ENCODE measurements at places on chromosomes 6 and 20.

DNA sequence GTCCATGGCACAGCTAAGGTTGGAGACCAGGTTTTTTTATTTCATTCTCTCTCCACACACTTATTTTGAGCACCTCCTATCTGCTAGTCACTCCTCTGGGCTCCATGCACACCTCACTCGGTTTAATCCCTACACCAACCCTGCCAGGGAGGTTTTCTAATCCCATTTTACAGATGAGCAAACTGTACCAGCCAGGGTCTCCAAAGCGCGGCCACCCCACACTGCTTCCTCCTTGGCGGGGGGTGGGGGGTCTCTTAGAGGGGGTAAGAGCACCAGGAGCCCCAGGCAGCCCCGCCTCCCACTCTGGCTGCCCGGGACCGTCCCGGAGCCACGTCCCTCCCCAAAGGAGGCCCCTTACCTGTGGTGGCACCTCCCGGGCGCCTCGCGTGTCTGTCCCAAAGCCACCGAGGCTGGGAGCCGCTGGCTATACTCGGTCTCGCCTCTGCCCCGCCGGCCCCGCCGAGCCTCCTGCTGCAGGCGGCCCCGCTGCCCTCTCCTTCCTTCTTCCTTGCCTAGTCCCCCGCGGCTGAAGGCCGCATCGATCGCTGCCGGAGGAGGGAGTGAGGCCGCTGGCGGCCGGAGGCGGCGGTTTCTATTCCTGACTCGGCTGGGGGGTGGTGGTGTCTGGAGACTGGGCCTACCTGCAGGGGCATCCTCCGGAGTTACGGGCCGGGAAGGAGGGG lies at the start of gene KCNS1:
KCNS1 (minus strand) TSS at position 565 of the 683 bp plus-strand sequence. CDS start 1,891 bp downstream, outside the sequence.
- DNase-seq: peak; percentile 78

GRCh38 chr6:32154514-32155161 lies 697 bp downstream of the PPT2 start:
- DNase-seq: peak; percentile 75

DNA sequence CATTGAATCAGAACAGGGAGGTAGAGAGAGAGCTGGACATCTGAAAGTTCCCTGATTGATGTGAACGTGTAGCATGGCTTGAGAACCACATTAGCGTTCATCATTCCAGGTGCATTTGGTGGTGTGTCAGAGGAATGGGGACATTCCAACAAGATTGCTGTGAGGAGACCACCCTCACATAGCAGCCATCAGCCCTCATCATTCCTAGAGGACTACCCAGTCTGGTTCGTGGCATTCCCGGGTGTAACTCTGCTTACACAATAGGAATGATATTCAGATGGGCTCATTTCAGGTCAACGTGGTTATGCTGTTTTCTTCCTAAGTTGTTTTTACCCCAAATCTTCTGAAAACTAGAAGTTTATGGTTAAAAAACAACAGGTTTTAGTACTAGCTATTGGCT lies 62.2 kb upstream of the KLHL31 start:
- no peak for DNase-seq

DNA sequence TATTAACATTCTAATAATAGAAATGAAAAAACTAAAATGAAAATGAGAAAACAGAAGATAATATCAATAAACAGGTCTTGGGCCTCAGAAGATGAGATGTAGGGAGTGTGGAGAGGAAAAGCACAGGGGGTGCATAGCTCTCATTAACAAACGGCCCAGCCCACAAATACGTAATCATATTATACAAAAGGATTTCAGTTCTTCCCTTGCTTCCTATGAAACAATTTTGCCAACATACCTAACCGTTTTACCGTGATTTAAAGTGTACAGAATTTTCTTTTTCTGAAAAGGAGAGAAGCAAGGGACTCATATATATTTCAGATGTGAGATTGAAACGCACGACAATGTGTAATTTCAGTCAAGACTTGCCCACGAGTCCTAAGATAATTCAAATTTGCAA lies 136.0 kb downstream of the HFE start:
- DNase-seq: no peak

GRCh38 chr6:132128424-132128823 lies 177.3 kb upstream of the CCN2 start:
- no peak for DNase-seq

GRCh38 chr6:15038013-15038791 lies 207.7 kb upstream of the JARID2 start:
- DNase-seq: no peak

DNA sequence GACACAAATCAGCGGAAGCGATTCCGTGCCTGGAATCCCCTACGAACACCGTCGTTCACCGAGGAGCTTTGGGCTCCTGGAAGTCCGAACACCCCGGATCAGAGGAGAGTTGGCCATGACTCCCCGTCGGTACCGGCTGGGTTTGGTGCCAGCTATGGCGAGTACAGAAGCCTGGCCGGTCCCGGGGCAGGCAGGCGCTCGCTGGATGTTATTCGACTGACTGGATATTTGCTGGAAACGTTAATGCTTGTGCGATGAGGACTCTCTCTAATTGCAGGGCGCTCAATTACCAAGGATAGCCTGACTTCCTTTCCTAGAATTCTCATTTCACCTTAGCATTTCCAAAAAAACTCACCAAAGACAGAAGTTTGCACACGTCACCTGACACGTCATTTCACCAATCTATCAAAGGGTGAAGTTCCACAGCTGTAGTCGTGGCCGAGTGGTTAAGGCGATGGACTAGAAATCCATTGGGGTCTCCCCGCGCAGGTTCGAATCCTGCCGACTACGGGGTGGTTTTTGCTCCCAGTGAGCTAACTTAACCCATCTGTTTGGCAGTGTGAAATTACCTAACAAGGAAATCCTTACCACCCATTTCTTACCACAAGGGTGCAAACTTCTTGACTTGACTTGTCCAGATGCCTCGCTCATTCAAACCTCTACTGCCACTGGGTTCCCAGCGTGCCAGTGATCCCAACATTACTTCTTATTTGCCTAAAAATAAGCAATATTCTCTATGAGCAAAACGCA lies 22.7 kb upstream of the ZNF184 start:
- no peak for DNase-seq

DNA sequence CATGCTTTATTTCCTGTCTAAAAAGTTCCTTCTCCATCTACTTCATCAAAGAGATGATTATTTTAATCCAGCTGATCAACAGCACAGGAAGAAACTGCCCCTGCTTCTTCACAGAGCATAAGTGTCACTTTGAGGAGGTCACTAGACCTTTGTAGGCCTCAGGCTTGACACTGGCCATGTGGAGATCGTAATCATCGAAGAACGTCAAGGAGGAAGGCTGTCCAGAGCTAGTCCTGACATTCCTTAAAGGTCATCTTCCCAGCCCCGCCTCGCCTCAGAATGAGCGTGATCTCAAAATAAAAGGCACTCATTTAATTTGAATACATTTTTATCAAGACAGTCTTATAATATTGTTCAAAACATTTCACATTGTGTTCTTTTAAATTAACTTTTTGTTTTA lies 445.7 kb upstream of the CDH4 start:
- no peak for DNase-seq

GRCh38 chr6:142960098-142960497 lies 15.1 kb upstream of the HIVEP2 start:
- no peak for DNase-seq

GRCh38 chr20:62760856-62761758 lies 35.2 kb upstream of the MRGBP start:
- DNase-seq: no peak

DNA sequence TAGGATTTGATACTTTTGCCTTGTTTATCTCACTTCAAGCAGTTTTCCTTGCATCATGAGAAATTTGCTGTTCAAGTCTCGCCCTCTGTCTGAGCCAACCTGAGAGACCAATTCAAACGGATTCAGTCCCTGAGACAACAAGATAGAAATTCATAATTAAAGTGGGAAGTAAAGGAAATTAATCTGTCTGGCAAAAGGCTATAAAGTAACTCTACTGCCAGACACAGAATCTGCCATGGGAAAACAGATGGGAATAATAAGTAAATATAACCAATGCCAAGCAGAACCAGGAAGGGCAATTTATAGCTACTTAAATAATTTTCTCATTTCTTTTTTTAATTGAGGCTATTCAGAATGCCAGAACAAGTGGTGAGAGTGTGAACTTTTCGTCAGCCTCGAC lies 239.6 kb downstream of the TFAP2C start:
- DNase-seq: no peak

- DNase-seq: no peak
These were observed 8.3 kb downstream of the MTCL3 start for GRCh38 chr6:127510876-127511275.

DNA sequence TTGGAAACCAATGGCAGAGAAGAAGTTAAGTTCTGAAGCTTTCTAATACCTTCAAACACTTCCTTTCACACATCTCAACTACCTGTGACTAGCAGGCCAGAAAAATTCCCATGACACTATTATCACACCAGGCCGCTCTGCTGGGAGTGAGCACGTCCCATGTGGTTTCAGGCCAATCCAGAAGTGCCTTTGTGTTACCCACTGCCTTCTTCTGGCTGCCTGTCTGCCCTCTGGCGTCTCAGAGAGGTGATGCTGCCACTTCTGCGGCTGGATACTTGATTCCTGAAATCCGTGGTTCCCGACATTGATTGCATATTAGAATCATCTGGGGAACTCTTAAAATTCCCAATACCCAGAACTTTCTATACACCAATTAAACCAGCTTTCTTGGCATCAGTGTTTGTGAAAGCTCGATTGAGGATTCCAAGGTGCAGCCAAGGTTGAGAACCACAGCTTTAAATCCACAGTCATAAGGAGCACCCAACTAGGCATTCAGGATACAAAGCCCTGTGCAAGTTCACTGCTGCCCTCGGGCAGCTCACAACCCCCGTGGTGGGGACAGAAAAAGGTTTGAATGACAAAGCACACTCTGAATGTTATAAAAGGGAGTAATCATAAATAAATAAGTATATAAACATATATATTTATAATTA lies 65.6 kb downstream of the STMND1 start:
- DNase-seq: peak; percentile 33

GRCh38 chr20:49989234-49990065 lies 6.7 kb downstream of the SNAI1 start:
- DNase-seq: no peak

DNA sequence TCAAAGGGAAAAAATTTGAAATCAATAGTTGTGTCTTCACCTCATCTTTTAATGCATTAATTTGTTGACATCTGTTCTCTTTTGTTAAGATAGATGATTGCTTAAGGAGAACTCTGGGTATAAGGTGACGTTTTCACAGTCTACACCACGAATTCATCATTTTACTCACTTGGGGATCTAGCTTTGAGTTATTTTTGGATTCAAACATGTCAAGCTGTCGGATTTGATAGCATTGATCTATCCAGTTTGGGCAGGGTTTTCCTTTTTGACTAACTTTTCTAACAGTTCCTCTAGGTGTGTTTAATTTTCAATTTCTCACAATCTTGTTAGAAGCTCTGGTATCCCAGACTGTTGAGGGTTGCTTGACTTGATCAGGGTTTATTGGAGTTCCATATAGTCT lies 49.6 kb downstream of the HECA start:
- no peak for DNase-seq

- no peak for DNase-seq
These were observed 43.2 kb downstream of the PHIP start for GRCh38 chr6:79034865-79035264.

GRCh38 chr20:3077618-3078134 lies 6.3 kb downstream of the OXT start:
- no peak for DNase-seq

- no peak for DNase-seq
These were observed 47.9 kb upstream of the LIN28B start for GRCh38 chr6:104908888-104909525.

DNA sequence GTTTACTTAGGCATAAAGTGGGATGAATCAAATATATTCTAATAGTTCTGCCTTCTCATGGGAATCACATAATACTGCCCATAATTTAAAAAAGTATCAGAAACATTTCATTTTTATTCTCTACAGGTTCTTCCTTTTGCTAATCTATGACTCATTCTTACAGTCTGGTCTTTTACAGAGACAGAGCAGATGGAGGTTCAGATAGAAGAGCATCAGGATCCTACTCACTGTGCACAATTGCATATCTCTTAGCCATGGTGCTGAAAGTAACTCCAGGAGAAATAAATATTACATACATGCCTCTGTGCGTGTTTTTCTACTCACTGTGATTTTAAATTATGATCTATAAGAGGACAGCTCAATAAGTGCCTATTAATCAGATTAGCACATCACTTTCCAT lies 16.3 kb upstream of the OR2B6 start:
- DNase-seq: no peak

DNA sequence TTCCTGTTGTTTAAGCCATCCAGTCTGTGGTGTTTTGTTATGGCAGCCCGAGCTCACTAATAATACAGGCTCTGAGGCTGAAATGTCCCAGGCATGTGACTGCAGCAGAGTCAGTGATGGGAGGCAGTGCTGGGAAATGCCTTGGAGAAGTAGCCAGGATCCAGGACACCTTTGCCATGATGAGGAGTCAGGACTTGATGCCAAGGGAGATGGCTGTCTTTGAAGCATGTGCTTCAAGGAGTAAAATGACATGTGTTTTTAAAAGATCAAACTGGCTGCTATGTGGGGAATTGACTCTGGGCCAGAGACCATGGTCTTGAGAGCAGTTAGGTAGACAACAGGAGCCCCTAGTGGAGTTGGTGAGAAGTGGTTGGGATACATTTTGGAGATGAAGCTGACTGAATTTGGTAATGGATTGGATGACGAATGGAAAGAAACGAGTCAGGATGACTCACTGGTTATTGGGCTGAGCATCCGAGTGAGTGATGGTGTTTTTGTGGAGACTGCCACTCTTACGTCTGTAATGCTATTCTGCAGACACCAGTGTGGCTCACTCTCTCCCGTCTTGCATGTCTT lies 322.2 kb downstream of the PLCB1 start:
- peak; percentile 10 for DNase-seq

Measured in 8988T (cell line).